ENCODE measurements at places on chromosomes 7 and 10. TPM values are rescaled to one million over a fixed set of nuclear protein-coding genes. Genes with fewer than 3 reads are reported as not detected.

PIK3CG gene
- total RNA-seq = 0.11 TPM

ZEB1 gene
- total RNA-seq = 0.84 TPM

LLCFC1 gene
- not detected for total RNA-seq

SERPINE1 gene
- total RNA-seq = 4.9 TPM

ATP6V0A4 gene
- 0.16 TPM for total RNA-seq

GRCh38 chr10:52239771-52240170 lies 74.3 kb upstream of the DKK1 start:
- no peaks in the 10 kb centered on the region for H3K36me3 ChIP-seq
- H3K4me3 ChIP-seq = no peak overlapping the region
- H3K4me1 ChIP-seq = no peaks in the 10 kb centered on the region
- H3K27me3 ChIP-seq = no peaks in the 10 kb centered on the region

DNA sequence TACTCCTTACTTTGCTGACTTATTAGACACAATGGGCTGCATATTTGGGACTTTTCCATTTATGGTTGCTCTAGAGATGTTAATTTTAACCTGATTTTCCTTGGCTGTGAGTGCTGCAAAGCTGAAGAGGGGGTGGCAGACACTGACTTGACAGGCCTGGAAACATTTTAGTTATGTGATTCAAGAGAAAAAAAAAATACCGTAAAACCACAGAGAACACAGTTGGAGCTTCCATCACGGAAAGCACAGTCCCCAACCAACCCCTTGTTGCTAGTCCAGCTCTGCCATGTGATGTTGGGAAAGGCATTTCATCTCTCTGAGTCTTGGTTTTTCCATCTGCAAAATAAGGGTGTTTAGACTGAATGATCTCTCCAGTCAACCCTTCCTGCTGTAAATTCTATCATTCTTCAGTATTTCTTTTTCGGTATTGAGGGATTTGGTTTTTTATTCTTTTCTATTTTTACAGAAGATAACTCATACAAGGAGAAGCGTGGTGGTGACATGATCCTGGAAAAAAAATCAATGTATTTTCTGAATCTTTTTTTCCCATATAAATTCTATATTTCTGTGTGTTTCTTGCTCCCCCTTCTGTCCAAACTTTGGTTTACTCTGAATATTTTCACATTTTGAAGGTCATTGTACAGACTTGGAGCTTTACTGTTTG lies 246.1 kb downstream of the REEP3 start:
- no peak for DNase-seq
- H3K4me3 ChIP-seq = no peak overlapping the region
- no peaks in the 10 kb centered on the region for H3K27me3 ChIP-seq
- no peak overlapping the region for H3K27ac ChIP-seq
- peaks cover 9% of the 10 kb centered on the region for H3K4me1 ChIP-seq
- no peaks in the 10 kb centered on the region for H3K36me3 ChIP-seq

GRCh38 chr7:20218279-20218678 lies 1.1 kb upstream of the MACC1 start:
- no peak for DNase-seq
- H3K4me3 ChIP-seq = no peak overlapping the region
- H3K36me3 ChIP-seq = no peaks in the 10 kb centered on the region
- no peak overlapping the region for H3K27ac ChIP-seq

- H3K27me3 ChIP-seq = no peaks in the 10 kb centered on the region
- DNase-seq = peak; percentile 54
- peaks cover 9% of the 10 kb centered on the region for H3K4me1 ChIP-seq
- H3K27ac ChIP-seq = peak overlapping the region; percentile 98
- H3K36me3 ChIP-seq = peaks cover 27% of the 10 kb centered on the region
These were observed 928 bp upstream of the CSTF2T start for GRCh38 chr10:51700228-51700817.

- H3K36me3 ChIP-seq = no peaks in the 10 kb centered on the region
- no peaks in the 10 kb centered on the region for H3K27me3 ChIP-seq
- no peak overlapping the region for H3K27ac ChIP-seq
- no peak overlapping the region for H3K4me3 ChIP-seq
These were observed 7.0 kb downstream of the CALHM3 start for GRCh38 chr10:103472005-103472404.

Measured in endodermal cell (in vitro differentiated cells).